ENCODE measurements at places on chromosomes 2 and 18.

- DNase-seq = no peak
These were observed 37.5 kb upstream of the INO80C start for GRCh38 chr18:35535297-35535696.

DNA sequence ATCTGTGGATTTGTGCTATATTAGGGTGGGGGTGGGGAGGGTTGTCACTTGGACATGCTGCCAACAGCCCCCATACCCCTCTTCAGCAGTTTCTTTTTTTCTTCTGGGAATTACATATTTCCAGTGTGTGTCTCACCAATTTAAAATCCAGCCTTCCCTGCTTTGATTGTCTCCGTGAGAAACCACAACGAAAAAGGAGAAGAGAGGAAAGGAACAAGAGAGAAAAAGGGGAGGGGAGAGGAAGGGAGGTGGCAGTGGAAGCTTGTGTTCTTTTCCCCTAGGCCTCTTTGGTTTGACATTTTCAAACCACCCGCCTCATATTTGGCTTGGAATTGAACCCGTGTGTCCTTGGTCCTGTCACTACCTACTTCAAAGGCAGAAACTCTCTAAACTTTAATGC lies 860 bp downstream of the CTNNA2 start:
- no peak for DNase-seq

DNA sequence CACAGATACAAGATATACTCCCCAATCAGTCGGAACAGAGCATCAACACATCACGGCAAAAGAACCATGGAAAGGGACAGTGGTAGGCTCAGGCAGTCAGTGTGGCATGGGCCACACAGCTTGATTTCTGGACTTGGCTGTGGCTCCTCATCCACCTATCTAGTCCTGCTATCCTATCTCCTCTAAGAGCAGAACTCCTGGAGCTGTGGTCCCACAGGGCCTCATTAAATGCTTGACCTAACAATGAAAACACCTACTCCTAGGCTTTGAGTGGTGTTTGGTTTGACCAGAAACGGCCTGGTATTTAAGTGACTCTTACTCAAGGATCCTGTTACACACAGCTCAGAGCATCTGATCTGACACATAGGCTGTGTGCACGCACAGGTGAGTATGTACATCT lies 33.6 kb upstream of the SMAD2 start:
- no peak for DNase-seq

DNA sequence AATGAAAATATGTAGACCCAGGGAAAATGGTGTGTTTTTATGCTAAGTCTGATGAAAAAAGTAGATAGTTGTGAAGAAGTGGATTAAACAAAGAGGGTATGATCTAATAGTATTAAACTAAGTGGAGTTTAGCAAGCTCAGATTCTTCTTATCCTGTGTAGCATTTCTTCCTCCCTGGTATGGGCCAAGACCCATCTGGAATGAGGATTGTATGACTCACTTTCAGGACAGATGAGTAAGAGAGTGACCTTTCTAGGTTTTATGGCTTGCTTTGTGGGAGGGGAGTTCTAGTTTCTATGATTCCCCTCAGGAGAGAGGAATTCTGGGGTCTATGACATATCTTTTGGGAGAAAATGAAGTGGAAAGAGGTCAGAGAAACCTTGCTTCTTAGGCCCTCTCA lies 550.1 kb downstream of the SPAG16 start:
- no peak for DNase-seq

DNA sequence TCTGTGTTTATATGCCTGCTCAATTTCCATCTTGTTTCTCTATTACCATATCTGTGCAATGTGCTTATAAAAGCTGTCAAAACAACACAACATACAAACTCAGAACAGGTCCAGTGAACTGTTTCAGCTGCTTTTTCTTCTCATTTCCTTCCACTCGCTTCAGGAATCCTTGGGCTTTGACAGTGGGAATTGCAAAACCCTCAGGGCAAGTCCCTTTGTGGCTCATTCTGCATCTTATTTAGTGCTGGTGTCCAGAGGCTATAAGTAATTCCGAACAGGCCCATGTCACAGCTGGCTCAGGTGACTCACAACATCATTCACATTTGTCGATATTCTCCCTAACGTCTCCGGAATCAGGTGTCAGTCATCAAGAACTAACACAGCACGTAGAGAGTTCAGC lies 309.9 kb upstream of the ZNF521 start:
- no peak for DNase-seq

DNA sequence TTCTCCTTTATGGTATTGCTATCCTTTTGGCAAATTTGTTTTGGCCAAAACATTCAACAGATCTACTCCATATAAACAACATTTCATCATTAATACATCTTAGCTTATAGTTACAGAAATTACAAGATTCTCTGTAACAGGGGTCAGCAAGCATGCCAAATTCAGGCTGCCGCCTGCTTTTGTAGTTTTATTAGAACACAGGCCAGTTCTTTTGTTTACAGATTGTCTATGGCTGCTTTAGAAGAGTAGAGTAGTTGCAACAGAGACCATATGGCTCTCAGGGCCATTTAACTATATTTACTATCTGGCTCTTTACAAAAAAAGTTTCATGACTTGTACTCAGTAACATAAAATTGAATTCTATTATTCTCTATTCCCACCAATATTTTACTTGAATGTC lies 53.9 kb downstream of the LNPK start:
- DNase-seq = no peak

Measured in activated CD4-positive, alpha-beta T cell treated with anti-CD3 and anti-CD28 coated beads, Interleukin-2, amount 50 U/mL, for 4 hours (primary cell).